Bone marrow (tissue), 2 donors: ENCODE measurements at places on chromosomes 6 and 20.

- DNase-seq, result no peak
Observed at GRCh38 chr6:110439356-110439755, 24.0 kb upstream of the DDO start.

- DNase-seq, result peak; percentile 76
Observed at GRCh38 chr6:25017932-25018567, 82.3 kb upstream of the RIPOR2 start.

DNA sequence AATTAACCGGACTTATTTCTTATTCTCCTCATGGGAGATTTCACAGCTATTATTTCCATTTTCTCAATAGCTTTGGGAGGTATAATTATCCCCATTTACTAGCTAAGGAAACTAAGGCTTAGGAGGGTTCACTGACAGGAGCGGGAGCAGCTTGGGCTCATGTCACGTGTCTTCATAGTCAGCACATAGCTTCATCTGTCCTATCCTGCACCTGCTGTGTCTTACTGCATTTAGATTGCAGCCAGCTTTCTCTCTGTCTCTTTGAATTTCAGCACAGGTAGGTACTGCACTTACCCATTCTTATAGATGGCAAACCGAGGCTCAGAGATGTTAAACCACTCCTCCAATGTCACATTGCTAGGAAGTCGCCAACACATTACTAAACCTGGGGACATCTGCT is 839.9 kb downstream of the MAFB start:
- DNase-seq, result no peak

DNA sequence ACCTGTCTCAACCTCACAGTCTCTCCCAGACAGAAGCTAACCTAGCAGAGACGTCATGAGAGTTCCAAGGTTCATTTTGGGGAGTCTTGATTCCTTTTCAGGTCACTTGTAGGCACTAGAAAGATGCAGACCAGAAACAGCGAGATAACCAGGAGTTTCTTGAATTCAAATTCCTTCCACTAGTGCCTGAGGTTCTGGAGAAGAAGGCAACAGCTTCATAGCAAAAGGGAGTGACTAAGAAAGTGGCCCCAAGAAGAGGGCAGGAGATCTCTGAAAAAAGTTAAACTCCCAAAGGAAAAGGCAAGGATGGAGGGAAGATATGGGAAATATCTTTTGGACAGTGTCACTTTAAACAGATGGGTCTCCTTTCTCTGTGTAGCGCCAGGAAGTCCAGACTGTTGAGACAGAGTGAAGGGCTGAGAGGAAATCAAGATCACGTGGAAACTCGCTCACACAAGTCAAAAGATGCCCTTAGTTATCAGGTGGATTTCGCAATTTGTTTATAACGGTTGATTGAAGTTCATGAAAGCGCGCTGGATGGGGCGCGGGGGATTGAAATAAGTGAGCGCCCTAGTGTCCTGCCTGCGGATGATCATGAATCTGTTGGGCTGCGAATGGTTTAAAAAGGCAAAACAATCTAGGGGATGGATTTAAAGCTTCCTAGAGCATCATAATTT is 4.8 kb upstream of the PRSS16 start:
- DNase-seq, result no peak

DNA sequence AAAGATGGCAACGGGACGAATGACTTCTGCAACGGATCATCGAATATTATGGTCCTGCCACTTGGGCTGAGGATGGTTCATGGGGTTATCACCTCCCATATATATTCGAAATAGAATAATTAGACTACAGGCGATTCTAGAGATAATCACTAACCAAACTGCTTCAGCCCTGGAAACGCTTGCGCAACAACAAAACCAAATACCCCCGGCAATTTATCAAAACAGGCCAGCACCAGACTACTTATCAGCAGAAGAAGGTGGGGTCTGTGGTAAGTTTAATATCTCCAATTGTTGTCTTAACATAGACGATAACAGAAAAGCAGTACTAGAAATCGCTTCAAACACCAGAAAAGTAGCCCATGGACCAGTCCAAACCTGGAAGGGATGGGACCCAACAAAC is 31.0 kb upstream of the ULBP3 start:
- DNase-seq, result no peak
